ENCODE measurements at places on chromosomes 6 and 20.

DNA sequence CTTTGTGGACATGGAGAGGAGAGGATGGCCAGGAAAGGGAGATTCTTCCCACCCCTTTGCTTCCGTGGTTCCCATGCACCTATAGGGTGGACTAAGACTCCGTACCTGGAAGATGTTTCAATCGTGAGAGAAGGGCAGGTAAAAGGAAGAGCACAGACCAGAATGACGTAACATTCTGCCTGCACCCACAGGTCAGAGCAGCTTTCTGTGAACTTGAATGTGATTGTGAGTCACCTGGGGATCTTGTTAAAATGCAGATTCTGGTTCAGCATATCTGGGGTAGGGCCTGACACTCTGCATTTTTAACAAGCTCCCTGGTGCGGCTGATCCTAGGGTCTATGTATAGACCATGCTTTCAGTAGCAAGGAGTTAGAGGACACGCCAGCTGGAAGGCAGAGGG, 164.1 kb upstream of the SGK1 start:
- DNase-seq: no peak

- no peak for DNase-seq
These were observed 18.7 kb upstream of the SGK2 start for GRCh38 chr20:43539975-43540672.

GRCh38 chr6:152277826-152278329, 359.3 kb downstream of the SYNE1 start:
- DNase-seq: no peak

- no peak for DNase-seq
These were observed 548.5 kb downstream of the CD83 start for GRCh38 chr6:14665827-14666724.

DNA sequence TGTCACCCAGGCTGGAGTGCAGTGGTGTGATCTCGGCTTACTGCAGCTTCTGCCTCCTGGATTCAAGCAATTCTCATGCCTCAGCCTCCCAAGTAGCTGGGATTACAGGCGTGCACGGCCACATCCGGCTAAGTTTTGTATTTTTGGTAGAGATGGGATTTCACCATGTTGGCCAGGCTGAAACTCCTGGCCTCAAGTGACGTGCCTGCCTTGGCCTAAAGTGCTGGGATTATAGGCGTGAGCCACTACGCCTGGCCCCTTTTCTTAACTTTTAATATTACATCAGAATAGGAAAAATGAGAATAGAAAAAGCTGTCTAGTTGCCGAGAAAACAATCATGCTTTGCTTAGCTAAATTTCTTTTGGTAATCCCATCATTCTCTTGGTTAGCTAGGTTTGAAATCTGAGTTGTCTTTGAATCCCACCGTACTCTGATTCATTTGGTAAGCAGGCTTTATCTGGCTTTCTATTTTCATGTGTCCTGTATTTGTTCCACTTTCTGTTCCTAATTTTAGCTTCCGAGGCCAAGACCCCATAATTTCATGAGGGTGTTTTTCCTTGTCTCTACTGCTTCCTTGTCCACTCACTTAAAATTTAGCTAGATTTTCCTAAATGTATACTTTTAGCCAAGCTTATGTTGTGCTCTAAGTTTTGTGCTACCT, 83.5 kb downstream of the NCOA3 start:
- DNase-seq: no peak

DNA sequence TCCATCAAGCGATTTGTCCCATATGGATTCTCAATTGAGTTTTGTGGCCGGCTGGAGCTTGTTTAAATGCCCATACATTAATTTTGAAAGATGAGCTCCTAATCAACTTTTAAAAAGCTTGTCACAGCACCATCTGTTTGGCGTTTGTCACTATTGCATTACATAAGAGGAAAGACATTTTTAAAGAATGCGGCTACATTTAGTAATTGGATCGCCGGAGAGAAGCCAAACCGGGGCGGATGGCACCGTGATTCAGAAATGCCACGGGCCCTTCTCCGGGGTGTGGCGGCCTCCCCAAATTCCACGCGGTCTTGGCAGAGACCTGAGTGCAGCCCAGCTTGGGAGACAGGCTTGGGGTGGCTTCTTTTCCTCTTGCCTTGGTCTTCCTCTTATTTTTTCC, 67.7 kb upstream of the ZNFX1 start:
- DNase-seq: peak; percentile 61

All from muscle of arm (tissue), 14 donors.